Fibroblast of skin of left biceps (primary cell): ENCODE measurements at places on chromosomes 12 and 14.

- DNase-seq: peak; percentile 95
Measured at GRCh38 chr14:55448141-55448614, 7.8 kb upstream of the TBPL2 start.

DNA sequence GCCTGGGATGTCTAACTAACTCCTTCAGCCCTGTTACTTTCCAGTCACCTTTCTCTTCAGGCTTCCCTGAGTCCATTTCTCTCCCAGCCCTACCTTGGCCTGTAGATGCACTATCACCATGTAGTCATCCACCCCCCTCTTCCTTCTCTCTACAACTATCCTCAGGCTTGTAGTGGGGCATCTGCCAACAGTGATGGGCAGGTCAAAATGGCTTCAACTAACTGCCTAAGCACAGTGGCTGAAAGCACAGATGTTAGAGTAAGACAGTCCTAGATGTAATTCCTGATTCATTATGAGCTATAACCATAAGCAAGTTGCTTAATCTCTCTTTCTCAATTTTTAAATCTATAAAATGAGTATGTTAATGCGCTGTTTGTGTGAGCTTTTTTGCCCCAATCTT, 133.6 kb upstream of the NAV3 start:
- DNase-seq: no peak

GRCh38 chr12:104387190-104387589, 69.6 kb upstream of the CHST11 start:
- DNase-seq: no peak

GRCh38 chr12:95074766-95075165, 1.3 kb upstream of the NR2C1 start:
- DNase-seq: no peak

DNA sequence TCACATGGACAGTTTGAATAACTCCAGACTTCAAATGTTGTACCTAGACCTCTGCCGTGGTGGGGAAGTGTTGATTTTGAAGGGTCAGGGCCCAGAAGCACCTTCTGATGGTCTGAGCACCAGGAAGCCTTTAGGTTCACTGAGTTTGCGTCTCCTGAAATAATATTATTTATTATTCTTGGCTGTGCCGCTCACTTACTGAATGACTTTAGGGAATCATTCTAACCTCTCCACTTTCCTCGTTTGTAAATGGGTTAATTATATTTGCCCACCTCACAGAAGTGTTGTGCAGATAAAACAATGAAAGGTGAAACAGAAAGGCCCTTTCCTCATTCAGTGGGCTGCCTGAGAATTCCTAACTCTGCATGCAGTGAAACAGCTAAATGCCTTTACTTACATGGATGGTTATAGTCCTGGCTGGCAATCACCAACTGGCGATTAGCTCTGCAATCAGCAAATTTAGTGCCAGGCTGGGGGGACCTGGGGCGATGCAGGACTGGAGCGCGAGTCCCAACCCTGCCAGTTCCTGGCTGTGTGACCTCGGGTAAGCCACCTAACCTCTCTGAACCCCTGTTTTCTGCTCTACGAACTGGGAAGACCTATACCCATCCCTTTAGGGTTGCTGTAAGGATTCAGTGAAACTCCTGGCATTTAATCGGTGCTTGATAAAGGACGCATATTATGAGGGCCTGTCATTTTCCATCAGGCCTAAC, 57.5 kb downstream of the MAP1LC3B2 start:
- no peak for DNase-seq

- no peak for DNase-seq
Measured at GRCh38 chr12:95003921-95004272, 400 bp upstream of the NDUFA12 start.

DNA sequence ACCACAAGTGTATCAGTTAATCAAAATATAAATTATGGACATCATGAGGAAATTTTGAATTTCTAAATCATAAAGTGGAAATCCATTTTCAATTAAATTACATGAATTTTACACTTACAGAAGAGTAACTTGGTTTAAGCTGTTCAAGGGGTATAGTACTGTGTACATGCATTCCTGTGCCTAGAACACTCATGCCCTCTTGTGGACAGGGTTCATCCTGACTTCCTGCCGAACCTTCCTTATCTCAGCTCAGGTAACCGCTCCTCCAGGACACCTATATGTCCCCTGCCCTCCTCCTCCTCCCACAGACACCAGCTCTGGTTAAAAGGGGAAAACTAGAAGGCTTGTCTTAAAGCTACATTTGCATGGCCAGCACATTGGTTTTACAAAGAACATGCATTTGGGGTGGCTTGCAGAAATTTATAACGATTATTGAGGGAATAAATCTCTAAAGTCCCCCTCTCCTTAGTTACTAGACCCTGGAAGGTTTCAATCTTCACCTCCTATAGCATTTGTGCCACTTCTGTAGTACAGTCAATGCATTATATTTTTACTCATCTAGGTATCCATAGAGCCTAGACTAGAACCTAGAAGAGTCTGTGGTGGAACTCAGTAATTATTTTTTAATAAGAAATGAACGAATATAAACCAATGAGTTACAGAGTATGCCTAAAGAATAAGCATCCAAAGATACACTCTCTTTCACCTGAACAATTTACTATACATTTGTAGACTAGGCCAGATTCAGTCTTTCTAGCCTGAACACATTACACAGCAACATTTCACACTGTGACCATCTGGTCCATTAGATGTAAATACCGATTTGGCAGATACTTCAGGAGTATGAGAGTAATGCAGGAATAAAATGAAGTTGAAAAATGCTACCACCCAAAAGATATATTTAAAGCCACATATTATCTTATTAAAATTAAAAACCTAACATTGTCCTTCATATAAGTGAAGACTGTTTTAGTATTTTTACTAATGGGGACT, 345.6 kb downstream of the PAWR start:
- no peak for DNase-seq

DNA sequence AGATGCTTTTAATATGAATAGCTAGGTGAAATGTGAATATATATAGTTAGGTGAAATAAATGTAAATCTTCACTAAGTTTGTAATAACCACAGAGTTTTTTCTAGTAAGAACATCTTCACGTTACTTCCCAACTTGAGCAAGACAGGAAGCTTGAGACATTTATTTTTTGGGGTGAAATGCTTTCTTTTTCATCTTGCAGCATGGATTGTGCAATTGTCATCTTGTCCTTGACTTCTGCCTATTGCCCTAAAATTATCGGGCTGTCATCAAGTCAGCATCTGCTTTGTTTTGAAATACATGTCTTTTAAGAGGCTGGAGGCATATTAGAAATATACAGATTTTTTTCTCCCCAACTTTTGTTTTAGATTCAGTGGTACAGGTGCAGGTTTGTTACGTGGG, 433.9 kb downstream of the PCNX1 start:
- DNase-seq: no peak

DNA sequence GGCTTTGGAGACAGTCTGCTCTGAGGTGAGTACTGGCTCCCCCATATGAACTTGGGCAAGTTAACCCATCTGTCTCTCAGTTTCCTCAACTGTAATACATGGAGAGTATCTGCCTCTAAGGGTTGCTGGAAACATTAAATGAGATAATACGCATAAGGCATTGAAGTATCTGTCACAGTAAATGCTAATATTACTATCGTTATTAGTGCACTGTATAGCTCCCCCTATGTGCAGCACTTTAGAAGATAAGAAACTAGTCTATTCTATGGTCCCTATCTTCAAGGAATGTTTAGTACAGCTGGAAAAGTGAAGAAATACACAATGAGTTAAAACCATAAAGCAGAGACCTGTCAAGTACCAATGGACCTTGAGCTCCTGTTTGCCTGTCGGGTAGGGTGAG, 51.7 kb upstream of the CFL2 start:
- DNase-seq: no peak

DNA sequence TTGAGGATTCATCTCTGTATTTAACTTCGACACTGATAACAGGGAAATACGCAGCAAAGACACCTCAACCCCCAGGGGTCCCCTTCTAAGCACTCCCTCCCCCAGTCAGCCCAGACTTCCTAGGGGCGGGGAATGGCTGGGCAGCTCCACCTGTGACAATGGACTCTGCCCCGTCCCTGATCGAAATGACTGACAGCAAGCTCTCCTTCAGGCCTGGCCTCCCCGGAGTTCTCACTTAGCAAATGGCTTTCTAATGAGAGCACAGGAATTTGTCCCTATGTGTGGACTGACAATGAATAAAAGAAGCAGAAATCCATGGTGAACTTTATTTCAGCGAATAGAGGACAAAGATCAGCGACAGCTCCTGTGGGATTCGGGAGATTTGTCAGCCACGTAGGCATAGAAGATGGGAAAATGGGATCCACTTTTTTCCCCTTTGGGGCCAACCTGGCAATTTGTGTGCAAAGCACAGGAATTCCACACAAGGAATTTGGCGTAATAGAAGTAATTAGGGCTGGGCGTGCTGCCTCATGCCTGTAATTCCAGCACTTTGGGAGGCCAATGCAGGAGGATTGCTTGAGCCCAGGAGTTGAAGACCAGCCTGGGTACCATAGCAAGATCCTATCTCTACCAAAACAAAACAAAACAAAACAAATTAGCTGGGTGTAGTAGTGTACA, 63.8 kb downstream of the TNFAIP2 start:
- no peak for DNase-seq

DNA sequence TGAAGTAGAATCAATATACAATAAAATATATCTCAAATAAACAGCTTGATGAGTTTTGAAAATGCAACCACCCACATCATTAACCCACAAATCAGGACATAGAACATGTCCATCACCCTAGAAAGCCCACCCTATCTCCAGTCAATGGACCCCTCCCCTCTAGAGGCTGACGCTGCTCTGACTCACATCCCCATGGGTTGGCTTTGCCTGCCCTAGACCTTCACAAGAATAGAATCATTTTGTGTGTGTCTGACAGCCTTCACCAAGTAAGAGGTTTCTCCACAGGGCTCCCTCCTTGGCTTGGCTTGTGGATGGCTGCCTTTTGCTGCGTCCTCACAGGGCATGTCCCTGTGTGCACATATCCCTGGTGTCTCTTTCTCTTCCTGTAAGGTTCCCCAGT, 250.2 kb upstream of the RTL1 start:
- no peak for DNase-seq

DNA sequence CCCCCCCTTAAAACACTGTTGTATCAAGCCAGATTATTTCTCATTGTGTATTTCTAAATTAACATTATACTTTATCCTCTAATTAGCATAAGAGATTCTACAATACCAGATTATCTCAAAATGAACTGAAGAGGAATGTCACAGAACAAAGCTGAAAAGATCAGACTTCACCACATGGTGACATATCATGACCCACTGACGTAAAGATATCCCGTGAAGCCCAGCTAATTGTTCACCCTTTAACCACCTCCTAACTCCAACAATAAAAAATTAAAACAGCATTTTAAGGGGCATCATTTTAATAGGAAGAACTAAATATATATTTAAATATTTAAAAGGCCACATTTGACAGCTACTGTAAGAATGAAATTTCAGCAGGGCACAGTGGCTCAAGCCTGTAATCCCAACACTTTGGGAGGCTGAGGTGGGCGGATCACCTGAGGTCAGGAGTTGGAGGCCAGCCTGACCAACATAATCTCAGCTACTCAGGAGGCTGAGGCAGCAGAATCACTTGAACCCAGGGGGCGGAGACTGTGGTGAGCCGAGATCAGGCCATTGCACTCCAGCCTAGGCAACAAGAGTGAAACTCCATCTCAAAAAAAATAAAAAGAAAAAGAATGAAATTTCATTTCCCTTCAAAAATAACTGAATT, 29.0 kb downstream of the CDK17 start:
- no peak for DNase-seq

GRCh38 chr14:104872469-104873341, 7.6 kb downstream of the CEP170B start:
- DNase-seq: no peak

- DNase-seq: no peak
Measured at GRCh38 chr14:55701638-55702037, 121.6 kb downstream of the KTN1 start.

- no peak for DNase-seq
Measured at GRCh38 chr12:22792138-22792537, 167.2 kb downstream of the ETNK1 start.

- DNase-seq: no peak
Measured at GRCh38 chr12:66240096-66240820, 51.2 kb downstream of the IRAK3 start.

DNA sequence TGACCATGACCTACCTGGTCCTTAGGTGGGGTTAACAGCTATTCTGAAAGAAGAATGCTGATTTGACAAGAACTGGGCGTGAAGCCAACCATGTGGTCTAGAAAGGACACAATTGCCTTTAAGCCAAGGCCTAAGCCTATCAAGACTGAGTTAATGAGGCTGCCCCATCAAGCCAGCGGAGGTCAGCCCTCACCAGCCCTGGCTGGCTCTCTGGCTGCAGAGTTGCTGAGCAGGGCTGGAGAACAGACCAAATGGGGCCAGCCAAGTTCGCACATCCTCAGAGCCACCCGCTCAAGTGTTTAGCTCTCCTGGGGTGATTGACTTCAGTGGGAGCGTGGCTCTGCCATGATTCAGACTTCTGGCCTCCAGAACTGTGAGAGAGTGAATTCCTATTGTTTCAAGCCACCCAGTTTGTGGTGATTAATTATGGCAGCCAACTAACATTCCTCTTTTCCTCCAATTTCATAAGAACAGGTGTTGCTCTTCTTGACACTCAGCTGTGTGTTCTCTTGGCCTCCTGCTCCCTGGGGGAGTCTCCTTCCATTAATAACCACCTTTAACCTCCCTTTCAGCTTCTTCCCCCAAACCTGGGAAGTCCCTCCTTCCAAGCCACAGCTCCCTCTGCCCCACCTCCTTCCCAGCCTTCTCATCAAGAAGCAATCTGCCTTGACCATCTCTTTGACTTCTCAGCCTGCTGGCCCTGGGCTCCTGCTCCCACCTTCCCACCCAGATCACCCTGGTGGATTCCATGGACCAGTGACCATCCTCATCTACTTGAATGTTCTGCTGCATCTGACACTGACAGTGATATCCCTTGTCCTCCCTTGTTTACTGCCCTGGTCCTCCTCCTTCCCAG, 5.3 kb upstream of the SERPINA5 start:
- DNase-seq: no peak

- DNase-seq: no peak
Measured at GRCh38 chr12:113727651-113728061, 238.5 kb downstream of the RBM19 start.

DNA sequence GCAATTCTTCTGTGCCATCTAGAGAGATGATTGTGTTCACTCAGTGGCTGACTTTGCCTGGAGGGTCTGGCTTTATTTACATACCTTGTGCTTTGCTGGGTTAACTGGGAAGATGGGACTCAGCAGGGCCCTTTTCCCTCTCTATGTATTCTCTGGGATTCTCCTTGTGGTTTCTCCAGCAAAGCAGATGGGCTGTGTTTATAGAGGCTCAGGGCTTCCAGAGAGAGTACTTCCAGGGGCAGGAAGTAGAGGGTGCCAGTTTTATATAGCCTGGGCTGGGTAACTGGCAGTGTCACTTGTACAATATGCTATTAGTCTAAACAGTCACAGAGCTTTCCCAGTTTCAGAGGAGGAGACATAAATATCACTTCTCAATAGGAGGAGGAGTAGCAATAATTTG, 509.9 kb downstream of the DIO2 start:
- no peak for DNase-seq

GRCh38 chr12:130761537-130762318, 45.6 kb upstream of the RIMBP2 start:
- DNase-seq: no peak

- no peak for DNase-seq
Measured at GRCh38 chr14:102900631-102901571, 21.6 kb upstream of the AMN start.
